ENCODE measurements at places on chromosomes 16 and 17.

DNA sequence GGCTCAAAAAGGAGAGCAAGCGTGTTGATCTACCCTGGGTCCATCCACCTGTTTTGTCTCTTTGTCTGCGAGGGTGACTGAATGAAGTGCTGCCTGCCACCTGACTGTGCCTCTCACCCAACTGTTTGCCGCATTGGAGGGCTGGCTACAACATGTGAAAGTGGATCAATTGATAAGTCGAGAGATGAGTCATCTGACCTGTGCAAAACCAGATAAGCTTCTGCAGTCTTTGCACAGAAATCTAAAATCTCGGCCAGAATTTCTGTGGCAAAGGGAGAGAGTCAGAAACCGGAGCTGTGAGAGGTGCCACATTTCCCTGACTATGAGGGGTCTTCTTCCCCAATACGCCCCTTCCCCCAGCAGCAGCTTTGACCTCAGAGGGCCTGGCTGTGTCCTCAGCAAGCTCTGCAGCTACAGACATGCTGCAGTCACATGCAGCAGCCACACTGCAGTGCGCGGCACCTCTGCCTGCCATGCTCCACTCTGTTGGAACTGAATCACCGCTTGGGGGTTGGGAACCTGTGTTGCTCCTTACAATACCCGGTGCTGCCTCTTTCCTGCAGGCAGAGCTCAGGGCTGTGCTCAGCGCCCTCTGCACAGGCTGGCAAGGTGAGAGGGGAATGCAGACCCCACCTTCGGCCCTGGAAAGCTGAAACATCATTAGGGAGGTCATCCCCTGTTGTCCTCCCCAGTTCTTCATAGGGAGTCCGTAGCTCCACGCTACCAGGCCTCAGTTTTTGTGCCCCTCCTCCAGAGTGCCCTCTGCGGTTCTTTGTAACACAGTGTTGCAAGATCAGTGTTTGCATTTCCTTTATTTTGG is 16.2 kb upstream of the HAS3 start:
- peak; percentile 70 for DNase-seq

- peak; percentile 77 for DNase-seq
Observed at GRCh38 chr16:87853411-87854052, 15.8 kb downstream of the SLC7A5 start.

GRCh38 chr16:66746682-66747081 is 4.7 kb downstream of the DYNC1LI2 start:
- DNase-seq: no peak

DNA sequence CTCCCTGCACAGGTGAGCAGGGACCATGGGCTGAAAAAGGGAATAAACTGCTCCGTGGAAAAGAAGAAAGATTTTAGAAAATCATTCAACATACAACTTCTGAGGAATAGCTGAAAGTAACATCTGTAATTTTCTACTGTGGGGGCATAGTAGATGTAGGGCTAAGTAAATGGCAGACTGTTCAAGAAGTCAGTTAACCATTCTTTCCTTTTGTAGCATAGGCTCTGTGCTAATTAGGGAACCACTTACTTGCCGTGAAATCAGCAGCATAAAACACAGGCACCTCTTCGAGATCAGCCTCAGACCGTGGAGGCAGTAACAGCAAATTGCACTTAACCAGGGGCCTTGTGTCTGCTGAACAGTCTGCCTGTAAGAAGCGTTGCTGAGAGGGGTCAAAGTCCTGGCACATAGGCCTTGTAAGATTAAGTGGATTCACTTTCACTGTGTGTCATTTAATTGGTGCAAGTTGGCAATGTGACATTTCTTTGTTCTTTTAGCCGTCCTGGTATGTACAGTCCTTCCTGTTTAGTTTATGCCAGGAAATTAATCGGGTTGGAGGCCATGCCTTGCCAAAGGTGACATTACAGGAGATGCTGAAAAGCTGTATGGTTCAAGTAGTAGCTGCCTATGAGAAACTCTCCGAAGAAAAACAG is 10.4 kb downstream of the COG1 start:
- DNase-seq: no peak

DNA sequence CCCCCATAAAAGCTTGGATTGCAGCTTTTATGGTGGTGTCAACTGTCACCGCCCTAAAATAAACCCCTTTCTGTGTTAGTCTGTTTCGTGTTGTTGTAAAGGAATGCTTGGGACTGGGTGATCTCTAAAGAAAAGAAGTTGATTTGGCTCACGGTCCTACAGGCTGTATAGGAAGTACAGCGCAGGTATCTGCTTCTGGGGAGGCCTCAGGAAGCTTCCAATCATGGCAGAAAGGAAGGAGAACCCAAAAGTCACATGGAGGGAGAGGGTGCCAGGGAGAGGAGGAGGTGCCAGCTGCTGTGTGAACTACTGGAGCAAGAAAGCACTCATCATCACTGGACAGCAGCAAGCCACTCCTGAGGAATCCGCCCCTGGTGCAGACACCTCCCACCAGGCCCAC is 5.9 kb upstream of the CACNA1H start:
- no peak for DNase-seq

DNA sequence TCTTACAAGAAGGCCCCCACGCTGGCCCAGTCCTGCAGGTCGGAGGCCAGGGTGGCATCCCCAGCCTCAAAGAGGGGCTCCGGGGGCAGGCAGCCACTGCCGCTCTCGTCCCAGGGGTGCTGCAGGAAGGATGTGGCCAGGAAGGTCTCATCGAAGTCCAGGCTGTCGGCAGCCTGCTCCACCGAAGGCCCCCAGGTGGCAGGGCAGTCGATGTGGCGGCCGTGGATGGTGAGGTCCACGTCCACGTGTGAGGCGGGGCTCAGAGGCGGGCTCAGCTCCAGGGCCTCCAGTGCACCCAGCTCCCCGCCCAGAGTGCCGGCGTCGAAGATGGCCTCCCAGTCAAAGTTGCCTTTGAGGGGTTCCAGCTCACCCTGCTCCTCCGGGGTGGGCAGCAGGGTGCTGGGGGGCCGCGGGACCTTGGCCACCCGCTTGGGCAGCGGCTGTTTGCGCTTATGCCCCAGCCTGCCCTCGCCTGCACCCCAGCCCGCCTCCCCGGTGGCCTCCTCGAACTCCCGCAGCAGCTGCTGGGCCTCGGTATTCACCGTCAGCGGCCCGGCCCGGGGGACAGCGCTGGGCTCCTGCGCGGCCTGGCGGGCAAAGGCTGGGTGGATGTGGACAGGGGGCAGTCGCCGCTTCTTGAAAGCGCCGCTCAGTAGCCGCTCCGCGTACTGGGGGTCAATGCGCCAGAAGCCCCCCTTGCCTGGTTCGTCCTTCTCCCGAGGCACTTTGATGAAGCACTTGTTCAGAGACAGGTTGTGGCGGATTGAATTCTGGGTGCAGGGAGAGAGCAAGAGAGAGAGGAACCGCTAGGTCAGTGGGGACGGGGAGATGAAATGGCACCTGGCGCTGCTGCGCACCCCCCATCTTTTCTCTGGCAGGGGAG is 3.5 kb downstream of the FOXJ1 start:
- DNase-seq: no peak

GRCh38 chr17:48392857-48393256 is 37.2 kb downstream of the SKAP1 start:
- no peak for DNase-seq

DNA sequence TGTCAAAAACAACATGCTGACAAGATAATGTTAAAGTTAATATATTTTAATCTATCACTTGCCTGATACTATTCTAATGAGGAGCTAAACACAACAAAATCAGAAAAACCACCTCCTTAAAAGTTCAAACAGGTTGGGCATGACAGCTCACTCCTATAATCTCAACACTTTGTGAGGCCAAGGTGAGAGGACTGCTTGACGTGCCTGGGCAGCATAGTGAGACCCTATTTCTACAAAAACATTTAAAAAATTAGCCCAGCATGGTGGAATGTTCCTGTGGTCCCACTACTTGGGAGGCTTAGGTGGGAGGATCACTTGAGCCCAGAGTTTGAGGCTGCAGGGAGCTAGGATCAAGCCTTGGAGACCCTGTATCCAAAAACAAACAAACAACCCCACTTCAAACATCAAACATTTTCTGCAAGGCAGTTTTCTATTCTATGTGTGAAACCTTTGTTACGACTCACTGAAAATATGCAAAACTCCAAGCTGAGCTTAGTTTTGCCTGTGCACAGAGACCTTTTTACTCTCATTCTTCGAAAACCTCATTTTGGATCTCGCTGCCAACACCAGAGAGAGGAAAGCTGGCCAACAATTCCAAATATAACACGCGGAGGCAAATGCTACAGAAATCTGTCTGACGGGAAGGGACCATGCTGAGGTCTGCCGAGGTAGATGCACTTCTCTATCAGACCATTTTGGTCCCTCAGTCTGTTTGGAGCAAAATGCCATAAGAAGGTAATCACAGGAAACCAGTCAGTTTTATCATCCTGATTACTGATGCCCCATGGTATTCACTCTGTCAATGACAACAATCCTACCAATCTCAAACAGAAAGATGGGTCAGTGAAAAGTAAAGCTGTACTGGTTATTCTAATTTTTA is 6.2 kb downstream of the PHF12 start:
- no peak for DNase-seq

GRCh38 chr17:77414811-77415400 is 274.1 kb downstream of the SEC14L1 start:
- DNase-seq: no peak

DNA sequence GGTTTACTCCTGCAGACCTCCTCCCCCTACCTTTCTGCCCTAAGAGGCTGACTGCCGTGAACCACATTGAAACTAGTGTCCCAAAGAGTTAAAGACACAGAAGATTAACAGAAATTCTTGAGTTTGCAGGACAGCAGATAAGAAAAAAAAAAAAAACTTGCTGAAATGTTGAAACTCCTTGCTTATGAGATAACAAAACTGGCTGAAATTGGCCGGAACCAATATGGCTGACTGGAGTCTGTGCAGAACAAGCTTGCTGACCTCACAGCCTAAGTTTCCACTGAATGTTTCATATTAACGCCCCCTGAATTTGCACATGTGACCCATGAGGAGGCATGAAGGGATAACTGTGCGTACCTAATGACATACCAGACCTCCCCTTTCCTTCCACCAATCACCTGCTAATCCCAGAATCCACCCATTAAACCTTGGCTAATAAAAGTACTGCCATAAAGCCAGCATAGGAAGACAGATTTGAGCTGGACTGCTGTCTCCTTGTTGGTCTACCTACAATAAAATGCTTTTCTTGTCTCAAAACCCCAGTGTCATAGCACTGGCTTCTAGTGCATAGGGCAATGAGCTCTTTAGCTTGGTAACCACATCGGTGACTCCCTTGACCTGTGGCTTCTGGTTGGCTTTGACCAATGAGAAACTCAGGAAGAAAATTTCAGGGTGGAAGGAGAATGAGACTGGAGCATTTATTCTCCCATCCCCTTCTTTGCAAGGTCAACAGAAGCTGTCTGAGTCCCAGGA is 80.1 kb downstream of the PMP22 start:
- DNase-seq: no peak

- no peak for DNase-seq
Observed at GRCh38 chr17:57236686-57237299, 19.5 kb upstream of the MSI2 start.

DNA sequence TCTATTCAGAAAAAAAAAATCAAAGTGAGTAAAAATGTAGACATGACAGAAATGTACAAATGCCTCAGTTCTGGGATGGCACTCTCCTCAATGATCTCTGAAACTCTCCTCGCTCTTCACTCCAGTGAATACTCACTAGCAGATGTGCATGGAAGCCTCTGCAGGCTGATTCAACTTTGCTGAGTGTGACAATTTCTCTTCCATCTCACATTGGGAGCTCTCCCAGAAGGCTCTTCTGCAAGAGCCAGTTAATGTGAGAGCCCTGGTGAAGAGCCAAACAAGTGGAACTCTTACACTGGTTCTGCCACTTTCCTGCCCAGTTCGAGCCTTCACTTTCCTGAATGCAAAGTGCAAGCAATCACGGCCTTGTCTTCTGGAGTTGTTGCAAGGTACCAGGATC is 147.1 kb upstream of the IRX6 start:
- no peak for DNase-seq

GRCh38 chr16:84065536-84066132 is 23.0 kb upstream of the SLC38A8 start:
- DNase-seq: peak; percentile 7

DNA sequence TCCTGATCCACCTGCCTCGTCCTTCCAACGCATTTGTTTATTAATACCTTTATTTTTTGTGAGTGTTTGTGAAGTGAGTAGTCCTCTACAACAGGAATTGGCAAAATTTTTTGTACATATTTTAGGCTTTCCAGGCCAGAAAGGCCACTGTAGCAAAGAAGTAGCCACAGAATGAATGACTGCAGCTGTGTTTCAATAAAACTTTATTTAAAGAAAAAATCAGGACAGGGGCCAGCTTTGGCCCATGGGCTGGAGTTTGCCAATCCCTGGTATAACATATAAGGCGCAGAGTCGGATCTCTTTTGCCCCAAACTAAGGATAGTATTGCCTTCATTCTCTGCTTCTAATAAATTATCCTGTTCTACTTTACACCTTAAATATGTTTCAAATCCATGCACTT is 198.0 kb upstream of the COX10 start:
- DNase-seq: no peak

DNA sequence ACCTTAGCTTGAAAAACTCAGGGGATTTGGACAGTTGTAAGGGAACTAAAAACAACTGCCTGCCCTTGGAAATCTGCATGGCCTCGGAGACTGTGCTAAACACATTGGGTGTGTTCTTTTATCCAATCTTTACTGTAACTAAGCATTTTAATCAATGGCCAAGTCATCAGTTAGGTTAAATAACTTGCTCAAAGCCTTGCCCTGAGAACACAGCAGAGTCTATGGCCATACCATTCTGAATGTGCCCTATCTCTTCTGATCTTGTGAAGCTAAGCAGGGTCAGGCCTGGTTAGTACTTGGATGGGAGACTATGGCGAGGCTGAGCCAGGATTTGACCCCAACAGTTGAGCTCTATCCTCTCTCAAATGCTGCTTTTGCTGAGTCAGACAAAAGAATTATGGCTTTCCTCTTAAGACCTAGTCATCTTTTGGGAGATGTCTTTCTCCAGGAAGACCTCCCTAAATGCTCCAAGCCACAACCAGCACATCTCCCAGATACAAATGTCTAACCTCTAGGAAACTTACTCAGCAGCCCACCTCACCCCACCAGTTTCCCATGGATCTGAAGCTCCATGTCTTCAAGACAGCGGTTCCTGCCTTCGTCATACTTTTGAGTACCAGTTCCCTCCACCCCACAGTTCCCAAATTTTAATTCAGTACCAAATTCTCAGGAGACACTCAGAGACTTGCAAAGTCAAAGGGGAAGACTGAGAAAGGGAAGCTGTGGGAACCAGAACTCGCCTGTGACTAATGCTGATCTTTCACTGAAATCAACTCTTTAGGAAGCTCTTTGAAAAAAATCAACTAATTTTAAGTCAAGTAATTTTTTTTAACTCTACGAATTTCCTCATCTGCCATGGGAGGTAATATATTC is 336.1 kb downstream of the MAF start:
- DNase-seq: no peak

GRCh38 chr16:74034862-74035261 is 261.8 kb upstream of the PSMD7 start:
- peak; percentile 23 for DNase-seq

Measured in NCI-H345 (cell line).